Activated T-cell treated with anti-CD3 and anti-CD28 coated beads, Interleukin-2, amount 50 U/mL, for 72 hours (primary cell): ENCODE measurements at places on chromosomes 11 and 22. TPM values are rescaled to one million over a fixed set of nuclear protein-coding genes. Genes with fewer than 3 reads are reported as not detected.
A peak's percentile ranks its signal among the peaks of the same experiment; 100 is the strongest.

DNA sequence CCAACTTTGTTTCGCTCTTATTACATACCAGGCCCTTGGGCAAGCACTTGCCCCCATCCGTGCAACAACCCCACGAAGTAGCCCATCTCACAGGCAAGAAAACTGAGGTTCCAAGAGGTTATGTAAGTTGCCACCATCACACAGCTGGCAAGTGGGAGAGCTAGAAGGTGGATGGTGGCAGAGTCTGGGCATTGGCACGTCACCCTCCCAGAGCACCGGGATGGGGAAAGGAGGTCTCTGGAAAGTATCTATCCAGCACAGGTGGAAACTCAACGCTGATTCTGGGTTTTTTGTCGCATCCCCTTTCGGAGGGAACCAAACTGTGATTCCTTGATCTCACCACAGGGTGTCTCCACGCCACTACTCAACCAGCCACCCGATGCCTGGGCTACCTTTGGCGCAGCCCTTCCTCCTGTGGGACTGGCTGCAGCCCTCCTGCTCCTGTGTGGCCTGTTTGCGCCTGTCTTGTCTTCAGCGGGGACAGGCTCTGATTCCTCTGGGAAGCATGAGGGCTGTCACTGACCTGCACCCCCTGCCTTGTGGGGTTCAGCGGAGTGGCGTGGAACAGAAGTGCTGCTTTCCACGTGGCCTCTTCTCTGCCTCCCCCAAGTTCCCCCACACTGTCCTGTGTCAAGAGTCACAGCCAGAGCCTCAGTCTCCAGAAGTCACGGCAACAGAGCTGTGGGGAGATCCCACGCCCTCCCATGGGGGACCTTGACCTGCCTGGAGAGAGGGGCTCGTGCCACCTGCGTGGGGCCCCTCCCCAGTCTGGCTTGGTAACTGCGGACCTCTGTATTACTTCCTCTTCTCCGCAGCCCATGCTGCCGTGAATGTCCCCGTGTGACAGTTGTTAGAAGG, 34.4 kb upstream of the TRIM29 start:
- H3K27ac ChIP-seq: no peak overlapping the region
- peaks cover 78% of the 10 kb centered on the region for H3K27me3 ChIP-seq
- H3K4me1 ChIP-seq: peaks cover 4% of the 10 kb centered on the region
- H3K36me3 ChIP-seq: no peaks in the 10 kb centered on the region
- H3K4me3 ChIP-seq: no peak overlapping the region
- peak; percentile 59 for DNase-seq

DNA sequence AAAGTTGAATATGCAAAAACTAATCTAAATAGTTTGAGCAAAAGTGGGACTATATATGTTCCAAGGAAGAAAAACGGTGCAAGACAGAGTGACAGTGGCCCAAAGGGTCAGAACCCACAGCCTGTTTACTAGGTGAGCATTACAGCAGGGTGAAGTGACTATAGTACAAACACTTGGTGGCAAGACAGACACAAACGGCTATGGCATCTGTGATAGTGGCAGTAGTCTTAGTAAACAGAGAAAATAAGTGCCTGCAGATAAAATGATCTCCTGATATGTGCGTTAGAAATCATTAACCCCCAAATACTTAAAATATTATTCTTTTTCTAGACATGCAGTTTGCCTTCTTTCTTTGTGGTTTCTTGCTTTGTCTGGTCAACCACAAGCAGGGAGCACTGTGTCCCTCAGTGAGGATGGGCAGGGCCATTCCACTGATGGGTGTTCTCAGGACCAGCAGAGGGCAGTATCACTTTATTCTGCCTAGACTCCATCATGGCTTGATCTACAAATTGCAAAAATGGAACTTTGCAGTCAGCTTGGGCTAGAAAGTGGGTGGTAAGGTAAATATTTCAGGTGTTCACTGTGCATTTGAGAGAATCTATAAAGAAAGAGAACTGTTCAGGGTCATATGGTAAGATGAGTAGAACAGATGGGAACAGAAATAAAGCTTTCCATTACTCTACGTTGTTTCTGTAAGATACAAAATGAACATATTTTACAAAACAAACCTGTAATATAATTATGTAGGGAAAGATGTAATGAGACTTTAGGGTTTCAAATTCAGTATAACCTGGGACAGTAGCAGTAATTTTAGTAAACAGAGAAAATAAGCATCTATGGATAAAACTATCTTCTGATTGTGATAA, 198.2 kb downstream of the SWAP70 start:
- no peaks in the 10 kb centered on the region for H3K27me3 ChIP-seq
- no peak overlapping the region for H3K4me3 ChIP-seq
- H3K27ac ChIP-seq: no peak overlapping the region

DNA sequence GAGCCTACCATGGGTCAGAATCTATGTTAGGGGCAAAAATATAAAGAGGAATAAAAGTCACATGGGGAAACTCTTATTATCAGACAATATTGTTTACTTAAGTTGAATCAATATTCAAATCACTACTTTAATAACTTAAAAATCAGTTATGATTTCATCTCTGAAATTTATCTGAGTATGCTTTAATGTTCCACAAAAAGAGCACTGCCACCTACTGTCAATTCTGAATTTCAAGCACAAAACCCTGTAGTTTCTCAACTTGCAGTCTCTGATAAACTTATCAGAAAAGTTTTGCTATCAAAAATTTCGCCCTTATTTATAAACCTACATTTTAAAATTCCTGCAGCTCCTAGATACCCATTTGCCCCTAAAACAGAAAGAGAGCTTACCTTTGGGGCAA, 47.3 kb downstream of the RDX start:
- peaks cover 13% of the 10 kb centered on the region for H3K4me1 ChIP-seq
- H3K27me3 ChIP-seq: no peaks in the 10 kb centered on the region
- no peak overlapping the region for H3K27ac ChIP-seq
- H3K4me3 ChIP-seq: no peak overlapping the region
- no peak for DNase-seq

DNA sequence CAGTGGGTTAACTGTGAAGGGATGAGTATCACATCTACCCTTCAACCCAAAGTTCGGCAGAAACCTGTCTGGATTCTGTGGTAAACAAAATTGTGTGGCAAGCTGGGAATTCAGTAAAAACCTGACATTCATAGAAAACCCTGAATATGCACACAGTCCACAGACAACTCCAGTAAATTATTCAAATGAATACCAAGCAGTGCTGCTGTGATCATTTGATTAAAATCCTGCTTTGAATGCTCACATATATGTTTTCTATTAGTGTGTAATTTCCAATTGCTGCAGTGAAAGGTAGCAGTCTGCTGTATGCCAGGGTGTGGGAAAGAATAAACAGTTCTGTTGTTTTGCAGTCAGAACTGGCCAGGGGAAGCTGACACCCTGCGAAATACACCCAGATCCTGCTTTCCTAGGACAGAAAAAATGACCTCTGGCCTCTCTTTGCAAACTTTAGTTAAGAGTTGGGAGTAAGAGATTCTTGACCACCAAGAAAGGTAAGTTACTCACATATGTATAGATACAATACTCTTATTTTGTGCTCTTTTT, 217.8 kb downstream of the FAM76B start:
- no peak overlapping the region for H3K27ac ChIP-seq
- peaks cover 3% of the 10 kb centered on the region for H3K36me3 ChIP-seq
- peaks cover under 1% of the 10 kb centered on the region for H3K4me1 ChIP-seq

GRCh38 chr22:39212721-39213376, 31.9 kb downstream of the PDGFB start:
- H3K27ac ChIP-seq: no peak overlapping the region
- no peaks in the 10 kb centered on the region for H3K36me3 ChIP-seq
- no peak for DNase-seq
- H3K27me3 ChIP-seq: peaks cover 25% of the 10 kb centered on the region
- H3K4me3 ChIP-seq: no peak overlapping the region

DNA sequence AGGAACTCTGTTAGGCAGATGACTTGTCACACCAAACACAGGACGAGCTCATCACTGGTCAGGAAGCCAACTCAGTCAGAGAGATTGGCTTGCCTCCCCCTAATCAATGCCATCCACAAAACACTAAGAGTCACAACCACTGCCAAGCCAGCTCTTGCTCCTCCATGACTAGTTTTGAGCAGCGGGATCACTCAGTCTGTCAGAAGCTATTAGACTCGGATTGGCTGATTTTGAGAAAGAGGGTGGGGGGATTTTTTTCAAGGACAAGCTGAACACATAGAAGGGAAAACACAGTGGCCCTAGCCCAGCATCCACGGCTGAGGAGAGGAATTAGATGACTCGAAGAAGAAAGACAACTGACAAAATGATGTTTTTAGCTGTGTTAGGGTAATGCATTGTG, 55.9 kb downstream of the SEZ6L start:
- H3K27me3 ChIP-seq: no peaks in the 10 kb centered on the region
- no peak overlapping the region for H3K27ac ChIP-seq
- no peaks in the 10 kb centered on the region for H3K36me3 ChIP-seq

DNA sequence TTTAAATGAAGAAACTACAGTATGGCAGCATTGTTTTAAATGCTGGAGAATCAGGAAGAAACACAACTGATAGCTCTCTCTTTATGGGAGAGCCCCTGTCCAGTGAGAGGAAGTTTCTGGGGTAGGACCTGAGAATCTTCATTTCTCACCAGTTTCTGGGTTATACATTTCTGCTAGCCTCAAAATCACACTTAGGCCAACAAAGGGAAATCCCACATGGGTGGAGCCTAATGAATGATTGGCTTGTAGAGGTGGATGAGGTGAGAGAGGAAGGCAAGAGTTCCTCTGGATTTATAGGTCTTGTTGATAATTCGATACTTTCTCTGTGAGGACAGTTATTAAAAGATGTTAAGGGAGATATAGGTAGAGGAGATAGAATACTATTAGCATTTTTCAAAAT, 1397.3 kb upstream of the TENM4 start:
- H3K4me3 ChIP-seq: no peak overlapping the region
- peaks cover 2% of the 10 kb centered on the region for H3K36me3 ChIP-seq
- no peak for DNase-seq
- no peaks in the 10 kb centered on the region for H3K4me1 ChIP-seq
- no peak overlapping the region for H3K27ac ChIP-seq

- no peak overlapping the region for H3K4me3 ChIP-seq
- no peaks in the 10 kb centered on the region for H3K36me3 ChIP-seq
- H3K27ac ChIP-seq: no peak overlapping the region
- no peak for DNase-seq
- no peaks in the 10 kb centered on the region for H3K4me1 ChIP-seq
- peaks cover 6% of the 10 kb centered on the region for H3K27me3 ChIP-seq
Observed at GRCh38 chr11:8289492-8289918, 25.8 kb upstream of the LMO1 start.

DNA sequence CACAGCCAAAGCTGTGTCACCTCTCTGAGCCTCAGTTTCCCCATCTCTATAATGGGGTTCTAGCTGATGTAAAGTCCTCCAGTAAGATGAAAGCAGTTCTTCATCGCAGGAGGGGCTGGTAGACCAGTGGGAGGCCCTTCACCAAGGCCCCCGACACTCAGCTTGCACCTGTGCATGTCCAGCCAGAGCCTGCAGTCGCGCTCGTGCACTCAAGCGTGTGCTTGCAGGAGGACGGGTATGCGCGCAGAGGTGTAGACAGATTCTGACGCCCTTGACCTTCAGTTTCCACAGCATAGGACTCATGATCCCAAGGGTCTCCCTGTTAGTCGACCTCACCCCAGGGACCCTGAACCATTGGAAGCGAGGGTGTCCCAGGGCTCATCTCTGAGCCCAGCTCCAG, 633.7 kb downstream of the TBC1D22A start:
- H3K4me3 ChIP-seq: no peak overlapping the region
- no peaks in the 10 kb centered on the region for H3K4me1 ChIP-seq
- H3K27ac ChIP-seq: no peak overlapping the region
- H3K27me3 ChIP-seq: no peaks in the 10 kb centered on the region
- DNase-seq: no peak
- no peaks in the 10 kb centered on the region for H3K36me3 ChIP-seq

DNA sequence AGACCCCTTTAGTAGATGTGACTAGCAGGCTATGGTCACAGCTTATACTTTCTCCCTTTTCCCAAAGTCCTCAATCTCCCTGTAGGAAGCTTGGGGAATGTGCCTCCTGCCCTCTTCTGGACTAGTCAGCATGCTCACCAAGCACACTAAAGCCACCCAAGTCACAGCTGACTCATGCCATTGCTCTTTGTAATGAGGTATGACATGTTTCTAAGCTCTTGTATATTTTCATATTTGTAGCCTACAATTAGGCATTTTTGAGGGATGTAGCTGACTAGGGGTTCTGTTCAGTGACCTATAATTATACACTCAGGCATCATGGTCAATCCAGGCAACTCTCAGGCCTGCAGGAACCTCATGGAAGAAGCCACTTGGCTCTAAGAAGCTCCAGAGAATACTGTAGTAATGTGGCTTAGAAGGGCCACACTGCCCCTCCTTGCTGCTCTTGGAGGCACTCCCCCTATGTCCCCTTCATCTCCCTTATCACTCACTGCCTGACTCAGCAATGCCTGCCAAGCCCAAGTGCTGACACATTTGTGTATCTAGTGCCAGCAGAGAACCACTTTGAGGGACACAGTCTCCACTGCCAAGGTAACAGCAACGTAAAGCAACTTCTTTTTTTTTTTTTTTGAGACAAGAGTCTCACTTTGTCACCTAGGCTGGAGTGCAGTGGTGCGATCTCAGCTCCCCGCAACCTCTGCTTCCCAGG, 86.2 kb downstream of the RPL27A start:
- DNase-seq: peak; percentile 13
- no peaks in the 10 kb centered on the region for H3K4me1 ChIP-seq
- H3K27ac ChIP-seq: no peak overlapping the region
- no peaks in the 10 kb centered on the region for H3K36me3 ChIP-seq
- no peak overlapping the region for H3K4me3 ChIP-seq

GRCh38 chr11:44615041-44615755, 49.7 kb downstream of the CD82 start:
- no peak for DNase-seq
- H3K36me3 ChIP-seq: peaks cover 1% of the 10 kb centered on the region
- H3K4me1 ChIP-seq: peaks cover 43% of the 10 kb centered on the region
- H3K27me3 ChIP-seq: no peaks in the 10 kb centered on the region

GRCh38 chr11:103601225-103601846, 435.1 kb upstream of the DDI1 start:
- H3K4me1 ChIP-seq: no peaks in the 10 kb centered on the region
- H3K36me3 ChIP-seq: no peaks in the 10 kb centered on the region
- peak; percentile 29 for DNase-seq
- H3K27me3 ChIP-seq: peaks cover 5% of the 10 kb centered on the region
- no peak overlapping the region for H3K4me3 ChIP-seq
- H3K27ac ChIP-seq: peak overlapping the region; percentile 40

GRCh38 chr22:20208713-20209310, 58.0 kb upstream of the CCDC188 start:
- H3K4me1 ChIP-seq: peaks cover 23% of the 10 kb centered on the region
- no peak overlapping the region for H3K27ac ChIP-seq
- H3K36me3 ChIP-seq: no peaks in the 10 kb centered on the region
- H3K27me3 ChIP-seq: no peaks in the 10 kb centered on the region

- H3K27me3 ChIP-seq: peaks cover 4% of the 10 kb centered on the region
- no peaks in the 10 kb centered on the region for H3K4me1 ChIP-seq
- H3K27ac ChIP-seq: no peak overlapping the region
- H3K4me3 ChIP-seq: no peak overlapping the region
- no peak for DNase-seq
- H3K36me3 ChIP-seq: peaks cover 2% of the 10 kb centered on the region
Observed at GRCh38 chr11:69418576-69419296, 62.7 kb upstream of the LINC01488 start.

MLC1 gene
- total RNA-seq: not detected

PLAAT5 gene
- total RNA-seq: 1.7 TPM

CRYBB2 gene
- total RNA-seq: 0.51 TPM

GRAP2 gene
- 59.4 TPM for total RNA-seq

C22orf42 gene
- not detected for total RNA-seq

OR8D4 gene
- not detected for total RNA-seq
